ENCODE measurements at places on chromosomes 2 and 18.

DNA sequence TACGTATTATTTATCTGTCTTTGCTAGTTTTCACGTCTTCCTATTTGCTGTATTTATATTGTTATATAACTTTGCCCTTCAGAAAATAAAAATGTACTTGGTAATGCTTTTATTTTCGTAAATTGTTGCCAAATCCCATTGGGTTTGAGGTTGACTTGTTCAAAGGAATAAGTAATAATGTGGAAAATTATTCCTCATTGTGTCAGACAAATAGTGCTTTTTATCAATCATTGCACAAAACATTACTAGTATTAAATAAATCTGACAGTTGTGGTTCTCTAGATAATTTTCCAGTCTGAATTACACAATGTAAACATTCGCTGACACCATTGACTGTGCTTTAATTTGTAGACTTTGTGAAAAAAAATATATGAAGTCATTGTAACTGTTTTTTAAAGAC, 798.3 kb upstream of the TMEFF2 start:
- DNase-seq, result no peak

GRCh38 chr2:36705326-36706020, 9.0 kb downstream of the VIT start:
- no peak for DNase-seq

DNA sequence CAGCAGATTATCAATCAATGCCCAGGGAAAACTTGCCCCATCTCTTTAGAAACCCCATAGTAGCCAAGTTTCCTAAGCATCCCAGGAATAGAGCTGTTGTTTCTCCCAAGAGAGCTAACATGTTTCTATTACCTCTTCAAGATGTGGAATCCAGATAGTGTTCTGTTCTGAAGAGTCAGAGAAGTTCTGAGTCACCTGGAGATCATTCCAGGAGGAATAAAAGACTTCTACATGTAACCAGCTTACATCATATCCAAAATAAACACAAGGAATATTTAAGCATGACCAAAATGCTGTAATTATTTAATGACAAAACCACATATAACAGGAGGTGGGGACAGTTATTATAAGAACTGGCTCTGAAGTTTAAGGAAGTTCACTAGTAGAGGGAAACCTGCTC, 51.0 kb upstream of the GORASP2 start:
- DNase-seq, result no peak

DNA sequence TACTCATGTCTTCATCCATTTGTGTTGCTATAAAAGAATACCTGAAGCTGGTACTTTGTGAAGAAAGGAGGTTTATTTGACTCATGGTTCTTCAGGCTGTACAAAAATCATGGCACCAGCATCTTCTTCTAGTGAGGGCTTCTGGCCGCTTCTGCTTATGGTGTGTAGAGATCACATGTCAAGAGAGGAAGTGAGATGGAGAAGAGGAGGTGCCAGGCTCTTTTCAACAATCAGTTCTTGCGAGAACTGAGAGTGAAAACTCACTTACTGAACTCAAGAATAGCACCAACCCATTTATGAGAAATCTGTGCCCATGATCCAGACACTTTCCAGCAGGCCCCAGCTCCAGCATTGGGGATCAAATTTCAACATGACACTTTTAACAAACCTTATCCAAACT, 30.0 kb upstream of the BARD1 start:
- no peak for DNase-seq

DNA sequence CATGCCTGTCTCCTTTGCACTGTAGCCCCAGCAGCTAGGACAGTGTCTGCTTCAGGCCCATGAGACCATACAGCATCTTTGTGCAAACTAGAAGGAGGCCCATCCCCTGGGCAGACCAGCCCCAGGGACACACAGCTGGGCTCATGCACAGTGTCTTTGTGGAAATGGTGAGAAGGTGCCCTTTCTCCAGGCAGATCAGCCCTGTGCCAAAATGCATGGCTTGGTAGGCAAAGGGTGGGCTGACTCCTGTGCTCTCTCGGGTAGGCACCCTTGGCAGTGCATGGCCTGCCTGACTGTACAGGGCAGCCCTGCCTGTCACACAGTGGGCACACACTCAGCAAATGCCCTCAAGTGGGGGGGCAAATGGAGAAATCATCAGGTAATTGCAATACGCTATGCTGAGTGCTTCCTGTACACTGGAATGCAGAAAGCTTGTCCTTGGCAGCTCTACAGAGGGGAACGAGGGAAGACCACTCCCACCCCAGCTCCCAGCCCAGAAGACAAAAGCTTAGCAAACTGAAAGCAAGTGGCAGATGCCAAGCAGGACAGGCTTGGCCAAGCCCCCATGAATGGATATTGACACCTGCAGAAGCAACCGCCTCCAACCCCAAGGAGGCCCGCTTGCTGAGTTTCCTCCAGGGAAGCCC, 21.6 kb downstream of the TNS1 start:
- DNase-seq, result no peak

- DNase-seq, result no peak
These were observed 36.5 kb upstream of the TFCP2L1 start for GRCh38 chr2:121321476-121321875.

DNA sequence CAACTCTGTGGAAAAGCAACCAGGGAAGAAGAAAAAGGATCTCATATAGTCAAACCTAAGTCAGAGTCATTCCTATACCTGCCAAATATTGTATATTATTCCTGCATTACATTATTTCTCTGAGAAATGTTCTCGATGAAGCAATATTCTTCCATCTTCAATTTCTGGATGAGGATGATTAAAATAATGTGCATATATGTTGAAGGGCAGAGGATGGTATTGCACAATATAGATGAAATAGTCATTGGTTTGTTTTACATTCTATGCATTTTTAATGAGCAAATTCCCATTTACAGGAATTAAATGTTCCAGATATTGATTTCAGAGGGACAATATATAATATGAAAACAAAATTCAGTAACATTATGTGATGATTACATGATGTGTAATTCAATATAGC, 545.2 kb downstream of the STK39 start:
- no peak for DNase-seq

GRCh38 chr2:85353876-85354285, 447 bp downstream of the RETSAT start:
- peak; percentile 10 for DNase-seq

DNA sequence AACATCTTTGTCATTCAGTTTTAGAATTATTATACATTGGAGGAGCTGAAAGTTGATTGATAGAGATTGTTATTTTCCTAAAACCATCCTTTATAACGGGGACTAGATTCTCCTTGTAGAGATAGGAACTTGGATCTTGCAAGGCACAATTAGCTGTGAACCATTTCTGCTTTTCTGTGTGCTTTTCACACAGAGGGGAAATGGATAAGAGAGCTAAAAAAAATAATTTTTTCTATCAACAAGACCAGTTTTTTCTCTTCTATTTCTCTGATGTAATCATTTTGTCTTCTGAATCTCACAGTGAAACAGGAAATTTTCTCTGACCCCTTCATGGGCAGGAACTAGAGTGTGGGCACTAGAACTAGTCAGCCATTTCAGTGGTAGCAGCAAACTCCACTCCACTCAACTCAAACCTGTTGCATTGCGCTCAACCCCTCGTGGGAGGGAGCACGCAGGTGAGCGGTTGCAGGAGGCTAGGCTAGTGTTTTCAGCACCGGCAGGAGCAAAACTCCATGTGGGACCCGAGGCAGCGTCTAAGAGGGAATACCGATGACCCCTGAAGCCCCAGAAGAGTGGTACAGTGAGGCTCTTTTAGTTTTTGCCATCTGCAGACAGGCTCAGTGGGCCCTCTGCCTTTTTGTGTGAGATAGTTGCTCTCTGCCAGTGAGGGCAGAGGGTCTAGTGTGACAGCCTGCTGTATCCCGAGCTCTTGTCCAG, 24.0 kb upstream of the SLC39A10 start:
- DNase-seq, result no peak

GRCh38 chr18:7464245-7464966, 102.7 kb upstream of the PTPRM start:
- DNase-seq, result no peak

DNA sequence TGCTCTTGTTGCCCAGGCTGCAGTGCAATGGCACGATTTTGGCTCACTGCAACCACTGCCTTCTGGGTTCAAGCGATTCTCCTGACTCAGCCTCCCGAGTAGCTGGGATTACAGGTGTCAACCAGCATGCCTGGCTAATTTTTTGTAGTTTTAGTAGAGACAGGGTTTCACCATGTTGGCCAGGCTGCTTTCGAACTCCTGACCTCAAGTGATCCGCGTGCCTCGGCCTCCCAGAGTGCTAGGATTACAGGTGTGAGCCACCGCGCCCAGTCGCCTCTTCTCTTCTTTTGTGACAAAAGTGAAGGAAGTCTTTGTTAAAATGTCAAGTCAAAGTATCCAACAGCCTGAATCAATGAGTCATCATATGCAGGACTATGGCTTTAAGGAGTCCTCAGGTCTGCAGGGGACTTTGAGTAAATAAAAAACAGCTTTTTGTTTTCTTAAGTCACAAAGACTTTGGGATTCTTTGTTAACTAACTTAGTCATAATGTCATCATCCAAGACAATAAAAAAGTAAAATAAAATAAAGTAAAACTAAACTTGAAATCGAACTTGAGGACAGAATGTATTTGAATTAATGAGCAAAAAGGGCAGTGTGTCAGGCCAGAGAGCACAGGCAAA, 1153.2 kb downstream of the SUCLG1 start:
- no peak for DNase-seq

GRCh38 chr2:237407700-237408099, 6.3 kb downstream of the COL6A3 start:
- no peak for DNase-seq

DNA sequence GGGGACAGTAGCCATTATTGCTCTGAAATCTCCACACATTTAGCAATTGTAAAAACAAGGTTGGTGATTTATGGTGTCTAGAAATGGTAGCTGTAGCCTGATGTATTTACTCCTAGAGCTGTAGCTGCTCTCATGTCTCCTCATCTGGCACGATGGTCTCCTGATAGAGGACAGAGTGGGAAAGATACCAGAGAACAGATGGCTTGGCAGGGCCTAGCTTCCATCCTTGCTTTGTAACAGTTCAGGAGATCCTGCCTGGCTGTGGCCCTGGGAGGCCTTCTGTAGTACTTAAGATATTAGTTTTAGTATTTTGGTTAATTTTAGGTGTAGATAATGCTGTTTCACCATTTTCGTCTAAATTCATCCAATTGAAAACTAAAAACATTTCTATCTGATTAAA, 6.7 kb downstream of the ATG16L1 start:
- no peak for DNase-seq

DNA sequence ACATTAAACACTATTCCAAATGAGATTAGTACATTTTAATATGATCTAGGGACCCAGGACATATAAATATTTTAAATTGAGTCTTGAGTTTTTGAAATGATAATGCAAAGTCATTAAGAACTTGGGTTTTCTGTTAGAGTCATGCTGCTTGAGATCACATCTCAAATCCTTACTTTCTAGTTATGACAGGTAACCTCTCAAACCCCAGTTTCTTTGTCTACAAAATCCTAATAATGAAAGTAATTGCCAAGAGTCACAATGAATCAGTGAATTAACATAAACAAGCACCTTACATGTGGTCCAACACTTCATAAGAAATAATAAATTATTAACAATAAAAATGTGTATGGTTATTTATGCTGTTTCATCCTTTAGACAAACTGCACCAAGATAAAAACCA, 607.6 kb downstream of the LRP1B start:
- no peak for DNase-seq

DNA sequence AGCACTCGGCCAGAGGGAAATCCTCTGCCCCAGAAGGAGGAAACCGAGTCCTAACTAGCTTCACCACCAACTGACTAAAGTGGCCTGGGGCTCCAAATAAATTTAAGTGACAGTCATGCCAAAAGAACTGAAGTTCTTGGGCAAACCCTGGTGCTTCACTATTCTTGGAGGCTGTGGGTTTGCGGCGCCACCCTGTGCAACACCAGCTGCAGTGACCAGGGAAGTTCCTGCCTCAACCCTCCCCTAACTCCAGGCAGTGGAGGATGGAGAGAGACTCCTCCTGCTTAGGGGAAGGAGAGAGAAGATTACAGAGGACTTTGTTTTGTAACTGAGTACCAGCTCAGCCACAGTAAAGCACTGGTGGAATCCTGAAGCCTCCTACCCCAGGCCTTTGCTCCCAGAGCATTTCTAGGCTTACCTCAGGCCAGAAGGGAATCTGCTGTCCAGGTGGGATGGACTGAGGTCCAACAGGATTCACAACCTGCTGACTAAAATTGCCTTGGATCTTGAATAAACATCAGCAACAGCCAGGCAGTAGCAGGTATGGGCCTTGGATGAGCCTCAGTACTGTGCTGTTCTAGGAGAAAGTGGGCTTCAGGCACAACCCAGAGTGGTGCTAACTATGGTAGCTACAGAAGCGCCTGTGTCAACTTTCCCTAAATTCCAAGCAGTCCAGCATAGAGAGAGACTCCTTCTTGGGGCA, 29.4 kb upstream of the BMP10 start:
- no peak for DNase-seq

DNA sequence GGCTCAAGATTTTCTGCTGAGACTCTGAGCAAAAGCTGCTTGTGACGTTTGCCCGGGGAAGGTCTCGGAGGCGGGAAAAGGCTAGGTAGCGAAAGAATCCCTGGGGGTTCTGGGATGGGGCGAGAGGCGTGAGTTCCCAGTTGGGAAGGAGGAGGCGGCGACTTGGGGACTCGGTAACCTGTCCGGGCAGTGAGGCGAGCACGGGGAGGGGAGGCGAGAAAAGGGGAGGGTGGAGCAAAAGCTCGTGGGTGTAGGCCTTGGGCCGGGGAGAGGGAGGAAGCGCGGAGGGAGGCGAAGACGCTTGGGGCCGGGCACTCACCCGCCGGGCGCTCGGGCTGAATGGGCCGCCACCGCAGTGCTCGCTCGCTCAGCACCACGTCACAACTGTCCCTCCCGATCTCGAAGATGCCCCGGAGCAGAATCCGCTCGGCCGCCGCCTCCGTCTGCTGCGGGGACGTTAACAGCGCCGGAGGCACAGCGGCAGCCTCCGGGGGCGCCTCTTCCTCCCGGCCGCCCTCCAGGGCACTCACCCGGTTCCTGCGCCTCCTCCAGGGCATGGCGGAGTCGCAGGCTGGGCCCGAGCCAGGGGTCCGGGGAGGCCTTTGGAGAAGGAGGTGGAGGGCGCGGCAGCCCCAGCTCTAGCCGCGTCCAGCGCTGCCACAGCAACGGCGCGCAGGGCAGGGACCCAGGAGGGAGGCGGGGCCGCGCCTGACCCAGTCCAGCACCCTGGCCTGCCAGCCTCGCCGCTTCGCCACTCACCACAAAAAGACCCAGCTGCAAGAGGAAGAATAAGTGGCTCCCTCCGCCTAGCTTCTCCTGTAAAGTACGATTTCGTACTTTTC, at the start of gene CERKL:
TSS of gene CERKL (minus strand) at position 656 of the 842 bp plus-strand sequence. CDS start at position 557, 99 bp downstream.
- peak; percentile 11 for DNase-seq

DNA sequence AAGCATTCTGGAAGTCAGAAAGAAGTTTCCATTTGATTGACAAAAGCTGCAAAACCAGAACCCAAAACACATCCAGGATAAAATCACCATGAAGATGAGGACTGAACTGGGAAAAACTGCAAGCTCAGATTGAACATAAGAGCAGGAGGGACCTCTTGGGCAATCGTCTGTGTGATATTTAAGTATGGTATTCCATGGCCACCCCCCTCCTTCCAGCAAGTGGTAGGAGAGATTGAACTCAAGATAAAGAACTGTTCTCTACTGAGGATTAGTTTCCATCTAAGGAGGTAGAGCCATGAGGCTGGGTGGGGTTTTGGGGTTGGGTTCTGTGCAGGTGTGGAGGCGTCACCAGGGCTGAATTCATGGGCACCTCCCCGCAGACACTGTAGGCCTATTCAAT, 251.1 kb downstream of the NCKAP5 start:
- DNase-seq, result no peak

All from midbrain (tissue), 1 donor.